Activated CD8-positive, alpha-beta memory T cell treated with anti-CD3 and anti-CD28 coated beads, Interleukin-2, amount 50 U/mL, for 48 hours (primary cell): ENCODE measurements at places on chromosomes 1 and 21.

GRCh38 chr1:162973381-162973795 lies 95.8 kb upstream of the RGS4 start:
- DNase-seq = no peak

- no peak for DNase-seq
Measured at GRCh38 chr1:203380420-203381150, 29.7 kb upstream of the FMOD start.

GRCh38 chr1:158126425-158126824 lies 54.3 kb upstream of the CD1D start:
- no peak for DNase-seq

DNA sequence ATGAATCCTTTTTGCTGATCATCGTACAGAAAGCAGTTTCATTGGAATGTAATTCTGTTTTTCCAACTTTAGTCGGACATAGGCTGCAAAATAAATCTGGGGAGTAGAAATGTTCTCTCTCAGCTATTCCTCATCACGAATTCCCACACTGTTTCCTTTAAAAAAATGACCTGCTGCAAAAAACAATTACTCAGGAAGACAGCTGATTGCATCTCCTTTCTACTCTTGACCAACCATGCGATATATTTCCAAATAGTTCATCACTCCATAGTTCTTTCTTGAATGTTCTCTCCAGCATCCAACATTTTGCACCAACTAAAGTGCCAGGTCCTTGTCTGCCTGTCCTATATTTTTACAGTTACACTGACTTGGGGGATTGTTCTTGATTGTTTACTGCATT lies 96.4 kb downstream of the S1PR1 start:
- DNase-seq = no peak

GRCh38 chr1:208183977-208184911 lies 59.9 kb downstream of the PLXNA2 start:
- no peak for DNase-seq

DNA sequence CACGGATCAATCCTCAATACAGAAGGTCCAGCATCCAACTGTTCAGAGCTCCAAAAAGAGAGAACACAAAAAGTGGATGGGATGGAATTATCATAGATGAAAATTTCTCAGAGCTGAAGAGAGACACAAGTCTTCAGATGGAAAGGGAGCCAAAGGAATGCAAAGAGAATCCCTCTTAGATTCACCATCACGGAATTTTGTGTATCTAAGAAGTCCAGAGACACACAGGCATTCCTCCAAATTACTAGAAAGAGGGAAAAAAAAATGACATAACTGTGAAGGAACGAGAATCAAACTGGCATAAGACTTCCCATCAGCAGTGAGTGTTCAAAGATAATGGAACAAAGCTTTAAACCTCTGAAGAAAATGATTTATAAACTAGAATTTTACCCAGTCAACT lies 101.2 kb downstream of the ZSCAN20 start:
- no peak for DNase-seq

DNA sequence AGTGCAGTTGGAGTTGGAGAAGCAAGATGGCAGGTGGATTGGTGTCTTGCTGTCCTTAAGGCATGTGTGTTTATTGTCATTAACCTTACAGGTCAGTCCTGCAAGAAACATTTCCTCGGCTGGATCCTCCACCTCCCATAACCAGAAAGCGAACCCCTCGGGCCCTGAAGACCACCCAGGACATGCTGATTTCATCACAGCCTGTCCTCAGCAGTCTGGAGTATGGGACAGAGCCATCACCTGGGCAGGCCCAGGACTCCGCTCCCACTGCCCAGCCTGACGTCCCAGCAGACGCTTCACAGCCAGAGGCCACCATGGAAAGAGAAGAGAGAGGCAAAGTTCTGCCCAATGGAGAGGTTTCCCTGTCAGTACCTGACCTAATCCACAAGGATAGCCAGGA lies 1.6 kb downstream of the C1orf226 start:
- no peak for DNase-seq

- peak; percentile 67 for DNase-seq
Measured at GRCh38 chr1:37793773-37794371, at the start of gene MANEAL. Gene MANEAL (plus strand): TSS chr1:37793847. CDS start chr1:37794183, 336 bp downstream.

DNA sequence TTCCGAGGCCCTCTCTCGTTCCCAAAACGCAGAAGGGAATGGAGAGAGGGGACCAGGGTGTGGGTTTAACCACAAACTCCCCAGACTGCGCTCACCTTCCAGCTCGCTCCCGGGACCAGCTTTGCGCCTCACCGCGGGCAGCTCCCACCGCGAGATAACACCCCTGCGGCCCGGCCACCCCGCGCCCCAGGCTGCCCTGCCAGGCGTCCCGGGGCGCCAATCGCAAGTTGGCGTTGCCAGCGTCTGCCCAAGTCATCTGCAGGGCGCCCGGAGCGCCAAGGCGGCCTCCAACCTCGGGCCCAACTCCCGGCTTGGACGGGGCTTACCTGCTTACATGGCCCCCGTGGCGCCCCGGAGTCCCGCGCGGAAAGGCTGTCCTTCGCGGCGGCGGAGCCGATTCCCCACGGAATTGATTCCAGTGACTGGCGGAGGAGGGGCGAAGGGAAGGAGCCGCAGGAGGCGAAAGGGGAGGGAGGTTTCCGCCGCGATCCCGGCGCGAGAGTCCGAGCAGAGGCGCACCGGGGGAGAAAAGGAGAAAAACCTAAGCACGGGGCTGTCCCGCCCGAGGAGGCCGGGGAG lies 456 bp downstream of the PTPN14 start:
- DNase-seq = peak; percentile 57

GRCh38 chr1:42949312-42950115 lies 9.2 kb downstream of the SLC2A1 start:
- DNase-seq = no peak

DNA sequence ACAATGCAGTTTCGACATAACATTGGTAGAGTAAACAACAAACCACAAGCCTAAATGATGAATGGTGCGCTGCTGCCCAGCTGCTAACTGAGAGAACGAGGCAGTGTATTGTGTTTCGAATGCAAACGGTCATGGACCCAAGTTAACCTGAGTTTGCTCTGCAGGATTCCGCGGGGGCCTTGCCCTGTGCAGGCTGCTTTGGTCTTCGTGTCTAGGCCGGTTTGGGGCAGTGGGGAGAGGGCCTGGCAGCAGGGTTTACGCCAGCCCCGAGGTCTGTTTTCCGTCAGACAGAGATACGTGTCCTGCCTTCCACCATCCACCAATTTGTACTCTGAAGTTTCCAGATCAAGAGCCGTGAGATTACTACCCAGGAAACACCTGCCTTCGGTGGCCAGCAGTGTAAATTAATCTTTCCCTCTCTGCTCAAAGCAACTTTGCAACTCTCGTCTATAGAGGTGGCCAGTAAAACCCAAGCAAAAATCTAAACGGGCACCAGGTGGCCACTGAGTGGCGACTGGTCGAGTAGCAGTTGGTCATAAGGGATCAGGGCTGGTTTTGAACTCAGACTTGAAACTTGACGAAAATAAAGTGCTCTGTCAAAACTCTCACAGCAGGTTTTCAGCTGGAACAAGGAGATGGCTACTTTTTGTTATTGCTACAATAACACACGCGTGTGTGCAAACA lies 6.3 kb upstream of the PRDM15 start:
- no peak for DNase-seq

GRCh38 chr1:8127171-8127641 lies 101.1 kb upstream of the ERRFI1 start:
- no peak for DNase-seq

GRCh38 chr1:177385760-177386698 lies 215.3 kb downstream of the BRINP2 start:
- no peak for DNase-seq

DNA sequence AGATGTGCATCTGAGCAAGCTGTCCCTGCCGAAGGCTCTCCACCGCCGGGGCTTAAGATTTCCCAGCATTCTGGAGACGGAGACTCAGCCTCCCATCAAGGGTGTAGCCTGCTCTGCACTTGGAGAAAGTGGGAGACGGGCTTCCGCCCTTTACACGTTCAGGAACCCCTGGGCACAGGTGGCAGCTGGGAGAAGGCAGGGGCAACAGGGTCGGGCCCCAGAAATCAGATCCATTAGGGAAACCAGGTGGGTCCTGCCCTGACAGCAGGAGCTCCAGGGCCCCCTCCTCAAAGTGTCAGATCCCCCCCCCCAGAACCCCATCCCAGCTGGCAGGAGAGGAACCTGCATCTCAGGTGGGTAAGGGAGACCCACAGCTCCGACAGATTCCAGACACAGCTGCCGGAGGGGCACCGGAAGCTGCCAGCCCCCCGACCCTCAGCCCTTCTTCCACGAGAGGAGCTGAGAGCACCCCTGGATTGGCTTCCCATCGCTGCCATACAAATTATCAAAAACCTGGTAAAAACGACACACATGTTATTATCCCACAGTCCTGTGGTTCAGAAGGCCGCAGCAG lies 236.6 kb downstream of the NPHP4 start:
- no peak for DNase-seq

DNA sequence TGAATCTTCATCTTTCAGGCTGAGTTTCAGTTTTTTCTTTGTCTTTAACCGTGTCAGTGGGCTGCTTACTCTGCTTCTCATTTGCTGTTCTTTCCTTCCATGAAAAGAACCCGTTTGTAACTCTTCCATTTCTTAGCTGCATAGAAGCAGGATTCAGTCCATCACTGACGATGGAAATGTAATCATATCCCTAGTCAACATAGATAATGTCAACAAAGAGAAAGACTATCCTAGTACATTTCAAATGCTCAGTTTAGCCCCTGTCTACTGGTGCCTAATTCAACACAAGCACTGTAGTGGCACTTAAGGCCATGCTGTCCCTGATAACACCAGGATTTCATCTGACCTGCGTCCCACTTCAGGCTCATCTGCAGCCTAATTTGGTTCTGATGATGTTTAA lies 376 bp downstream of the GBP1 start:
- DNase-seq = no peak

- DNase-seq = no peak
Measured at GRCh38 chr1:242455052-242455361, 69.5 kb downstream of the PLD5 start.

GRCh38 chr1:41240781-41241353 lies 1.2 kb downstream of the SCMH1 start:
- no peak for DNase-seq

DNA sequence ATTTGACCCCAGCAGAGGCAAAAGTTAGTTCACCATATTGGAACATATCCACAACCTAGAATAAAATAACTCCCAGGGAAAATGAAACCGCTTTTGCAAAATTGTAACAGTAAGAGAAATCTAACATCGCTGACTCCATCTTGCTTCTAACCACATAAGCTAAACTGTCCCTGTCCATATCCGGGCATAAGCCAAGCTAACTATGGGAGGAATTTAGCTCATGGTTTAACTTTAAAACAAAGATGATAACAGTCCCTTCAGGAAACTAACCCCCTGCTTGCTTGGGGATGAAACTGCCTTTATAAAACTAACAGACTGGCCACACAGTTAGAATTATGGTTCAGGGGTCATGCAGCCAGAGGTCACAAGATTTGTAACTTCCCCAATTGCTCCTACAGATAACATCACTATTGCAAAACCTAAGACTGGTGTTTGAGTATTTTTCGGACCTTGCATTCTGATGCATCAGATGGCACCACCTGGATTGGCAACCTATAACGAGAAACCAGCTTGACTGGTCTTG lies 46.3 kb downstream of the TESK2 start:
- no peak for DNase-seq

- no peak for DNase-seq
Measured at GRCh38 chr21:32888971-32889370, 117.4 kb upstream of the PAXBP1 start.

GRCh38 chr1:230212405-230212936 lies 145.4 kb downstream of the GALNT2 start:
- no peak for DNase-seq

GRCh38 chr1:66687358-66687757 lies 64.9 kb upstream of the DYNLT5 start:
- no peak for DNase-seq

- DNase-seq = no peak
Measured at GRCh38 chr1:17397910-17398695, 26.1 kb downstream of the PADI6 start.

GRCh38 chr1:86530211-86530845 lies 16.6 kb upstream of the CLCA4 start:
- no peak for DNase-seq

DNA sequence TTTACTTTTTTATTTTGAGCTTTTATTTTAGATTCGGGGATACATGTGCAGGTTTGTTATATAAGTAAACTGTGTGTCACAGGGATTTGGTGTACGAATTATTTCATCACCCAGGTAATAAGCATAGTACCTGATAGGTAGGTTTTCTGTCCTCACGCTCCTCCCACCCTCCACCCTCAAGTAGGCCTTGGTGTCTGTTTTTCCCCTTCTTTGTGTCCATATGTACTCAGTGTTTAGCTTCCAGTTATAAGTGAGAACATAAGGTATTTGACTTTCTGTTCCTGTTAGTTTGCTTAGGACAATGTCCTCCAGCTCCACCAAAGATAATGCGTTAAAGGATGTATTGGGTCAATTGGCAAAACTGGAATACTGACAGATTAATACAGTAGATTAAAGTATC lies 5.8 kb downstream of the ATP1A4 start:
- no peak for DNase-seq

GRCh38 chr1:223443397-223443796 lies 50.2 kb downstream of the CCDC185 start:
- no peak for DNase-seq

GRCh38 chr1:109279615-109280278 lies 3.2 kb downstream of the PSRC1 start:
- no peak for DNase-seq

DNA sequence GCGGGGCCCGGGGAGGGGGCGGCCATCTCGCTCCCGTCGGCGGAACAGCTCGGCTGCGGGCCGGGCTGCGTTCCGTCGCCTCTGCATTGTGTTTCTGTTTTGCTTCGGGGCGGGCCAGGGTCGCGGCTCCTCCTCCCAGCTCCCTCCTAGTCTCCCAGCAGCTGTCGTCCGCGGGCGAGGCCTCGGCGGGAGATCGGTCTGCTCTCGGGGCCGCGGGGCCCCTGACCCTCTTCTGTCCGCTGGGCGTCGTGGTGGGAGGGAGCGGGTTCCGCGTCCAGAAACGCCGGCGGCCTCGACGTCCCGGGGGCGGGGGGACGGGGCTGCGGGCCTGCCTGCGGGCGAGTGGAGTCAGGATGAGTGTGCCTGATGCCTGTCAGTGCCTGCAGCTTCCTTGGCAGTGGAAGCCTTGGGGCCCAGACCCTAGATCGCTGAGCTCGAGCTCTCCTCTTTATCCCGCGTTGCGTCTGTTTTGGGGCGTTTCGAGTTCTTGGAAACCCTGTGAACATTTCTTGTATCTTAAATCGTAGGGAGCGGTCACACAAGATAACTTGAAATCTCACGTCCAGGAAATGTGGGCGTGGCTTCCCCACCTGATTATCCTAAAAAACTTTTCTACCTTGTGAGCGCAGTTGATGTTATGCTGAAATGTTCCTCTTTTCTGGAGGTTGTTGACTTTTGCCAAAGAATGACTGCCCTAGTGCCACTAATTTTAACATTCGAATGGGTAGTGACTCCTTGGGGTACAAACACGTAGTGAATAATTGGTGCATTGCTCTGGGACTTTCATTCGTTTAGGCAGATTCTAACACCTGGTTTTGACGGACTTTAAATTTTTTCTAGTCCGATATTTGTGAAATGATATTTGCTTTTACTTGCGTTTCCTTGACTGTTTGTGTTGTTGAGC lies 676 bp downstream of the MORC3 start:
- peak; percentile 86 for DNase-seq

GRCh38 chr1:42941640-42942330 lies 16.9 kb downstream of the SLC2A1 start:
- DNase-seq = no peak

- peak; percentile 40 for DNase-seq
Measured at GRCh38 chr1:18997508-18997907, 41.0 kb upstream of the IFFO2 start.

- no peak for DNase-seq
Measured at GRCh38 chr21:36255663-36256062, 64.3 kb upstream of the MORC3 start.
